ENCODE measurements at places on chromosomes 1 and 21.
A peak's percentile ranks its signal among the peaks of the same experiment; 100 is the strongest.

GRCh38 chr1:38561725-38562124, 297.8 kb downstream of the RRAGC start:
- no peak for DNase-seq

- no peak for DNase-seq
Measured at GRCh38 chr21:44944596-44944995, 4.8 kb downstream of the SLX9 start.

GRCh38 chr1:52579415-52579814, 22.8 kb upstream of the GPX7 start:
- no peak for DNase-seq

GRCh38 chr1:234004591-234004990, 100.1 kb downstream of the SLC35F3 start:
- DNase-seq: no peak

- DNase-seq: no peak
Measured at GRCh38 chr1:152646656-152647055, 16.5 kb upstream of the LCE2D start.

DNA sequence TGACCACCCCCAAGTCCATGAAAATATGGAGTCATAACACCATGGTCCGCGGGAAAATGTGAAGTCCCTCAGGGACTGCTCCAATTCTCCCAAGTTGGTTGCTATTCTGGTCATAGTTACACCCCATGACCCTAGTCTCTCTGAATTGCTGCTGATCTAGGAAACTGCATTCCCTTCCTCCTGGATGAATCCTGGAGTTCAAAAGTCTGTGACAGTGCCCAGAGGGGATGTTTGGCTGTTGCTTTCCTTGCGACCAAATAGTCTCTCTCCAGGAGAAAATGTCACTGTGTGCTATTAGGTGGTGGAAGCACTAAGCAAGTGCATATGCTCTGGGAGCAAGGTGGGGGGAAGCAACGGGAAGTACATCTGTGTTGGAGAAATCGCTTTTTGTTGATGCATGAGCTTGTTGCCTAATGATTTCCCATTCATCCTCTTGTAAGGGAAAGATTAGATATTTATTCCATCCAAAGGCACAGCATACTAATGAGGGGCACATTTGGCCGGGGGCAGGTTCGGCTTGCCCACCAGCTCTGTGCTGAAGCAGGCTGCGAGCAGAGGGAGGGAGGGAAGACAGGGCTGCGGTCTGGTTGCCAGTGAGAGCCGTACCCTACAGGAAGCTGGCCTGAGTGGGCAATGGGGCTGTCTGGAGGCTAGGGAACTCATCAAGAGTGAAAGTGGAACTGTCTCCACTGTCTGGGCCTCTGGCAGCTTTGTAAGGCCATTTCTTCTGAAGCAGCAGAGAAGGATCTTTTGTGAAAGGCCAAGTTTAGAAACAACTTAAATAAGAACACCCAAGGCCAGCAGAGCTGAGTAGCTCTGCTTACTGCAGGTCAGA, 27.2 kb downstream of the SYT6 start:
- no peak for DNase-seq

GRCh38 chr1:185929776-185930175, 195.6 kb downstream of the HMCN1 start:
- no peak for DNase-seq

- DNase-seq: no peak
Measured at GRCh38 chr1:199550199-199551065, 477.1 kb upstream of the NR5A2 start.

- DNase-seq: no peak
Measured at GRCh38 chr1:85584264-85584781, 3.8 kb downstream of the CCN1 start.

GRCh38 chr1:103265551-103265950, 157.2 kb upstream of the COL11A1 start:
- no peak for DNase-seq

GRCh38 chr21:35208810-35209517, 159.9 kb upstream of the RUNX1 start:
- DNase-seq: no peak

DNA sequence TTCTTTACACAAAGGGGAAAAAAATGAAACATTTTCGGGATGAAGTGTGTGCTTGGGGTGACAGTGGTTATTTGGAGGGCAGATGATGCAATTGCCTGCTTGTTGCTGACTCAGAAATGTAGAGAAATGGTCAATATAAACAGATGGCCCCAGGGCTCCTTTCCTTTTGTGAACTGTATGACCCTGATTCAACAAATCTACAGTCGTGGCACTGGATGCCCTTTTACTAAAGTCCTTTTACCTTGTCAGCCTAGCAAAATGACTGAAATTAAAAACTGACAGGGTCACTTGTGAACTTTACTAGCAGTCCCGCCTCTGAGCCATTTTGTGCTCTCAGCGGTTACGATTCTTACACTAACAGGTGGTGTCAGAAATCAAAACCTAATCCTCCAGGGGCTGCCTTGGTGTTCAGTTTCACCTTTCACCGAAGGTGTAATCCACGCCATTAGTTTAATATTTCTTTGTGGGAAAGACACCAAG, 49.8 kb downstream of the GREM2 start:
- no peak for DNase-seq

DNA sequence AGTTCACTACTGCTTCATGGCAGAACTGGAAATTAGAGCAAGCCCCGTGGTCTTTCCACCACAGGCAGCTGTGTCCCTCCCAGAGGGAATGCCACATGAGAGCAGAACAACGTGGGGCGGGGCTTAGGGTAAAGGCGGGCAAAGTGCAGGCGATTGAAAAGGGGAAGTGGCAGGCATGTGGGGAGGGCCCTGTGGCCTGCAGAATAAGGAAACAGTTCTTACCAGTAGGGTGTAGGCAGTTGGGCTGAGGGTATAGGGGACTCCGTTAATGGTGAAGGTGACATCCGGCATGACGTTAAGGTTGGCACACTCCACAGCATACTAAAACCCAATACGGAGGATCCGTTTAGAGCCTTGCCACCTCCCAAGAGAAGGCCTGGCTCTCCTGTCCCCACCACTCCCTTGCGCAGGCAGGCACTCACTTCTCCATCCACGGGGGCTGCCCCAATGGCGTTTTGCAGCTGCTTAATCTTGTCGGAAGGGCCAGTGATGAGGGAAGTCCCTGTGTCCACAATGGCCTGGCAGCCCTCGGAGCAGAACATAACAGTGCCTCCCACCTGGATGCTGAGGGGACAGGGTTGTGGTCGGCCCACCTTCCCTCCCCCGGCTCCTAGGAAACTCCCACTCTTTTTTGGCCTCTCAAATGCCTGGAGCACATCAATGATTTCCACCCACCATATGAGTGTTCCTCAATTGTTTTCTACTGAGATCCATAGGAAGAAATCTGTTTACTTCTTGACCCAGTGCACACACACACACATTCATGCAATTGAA, 9.1 kb upstream of the RAB7B start:
- DNase-seq: peak; percentile 49

DNA sequence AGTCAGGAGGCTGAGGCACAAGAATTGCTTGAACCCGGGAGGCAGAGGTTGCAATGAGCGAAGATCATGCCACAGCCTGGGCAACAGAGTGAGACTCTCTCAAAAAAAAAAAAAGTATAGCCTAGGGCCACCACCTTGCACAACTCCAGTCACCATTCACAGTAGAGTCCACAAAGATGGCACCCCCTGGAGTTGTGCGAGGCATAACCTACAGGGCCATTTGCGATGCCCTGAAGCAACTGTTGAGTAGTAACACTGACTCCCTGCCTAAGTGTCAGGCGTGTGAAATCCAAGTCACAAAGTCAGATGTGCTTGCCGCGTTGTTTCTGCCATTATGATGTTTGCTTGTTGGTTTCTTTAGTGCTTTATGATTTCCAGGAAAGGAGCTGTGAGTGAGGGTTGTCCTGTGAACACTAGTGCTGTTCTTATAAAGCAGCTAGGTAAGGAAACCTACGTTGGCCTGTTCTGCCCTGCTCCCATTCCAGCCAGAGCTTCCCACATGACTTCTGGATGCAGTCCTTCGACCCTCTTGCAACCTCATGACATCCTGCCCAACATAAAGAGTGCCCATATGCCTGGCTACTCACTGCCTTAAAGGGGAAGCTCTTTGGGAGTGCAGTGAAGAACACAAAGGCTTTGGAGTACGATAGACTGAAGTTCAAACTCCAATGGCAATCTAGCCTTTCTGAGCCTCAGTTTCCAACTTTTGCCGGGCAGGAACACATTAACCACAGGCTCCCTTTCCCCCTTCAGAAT, 29.8 kb downstream of the FHAD1 start:
- no peak for DNase-seq

DNA sequence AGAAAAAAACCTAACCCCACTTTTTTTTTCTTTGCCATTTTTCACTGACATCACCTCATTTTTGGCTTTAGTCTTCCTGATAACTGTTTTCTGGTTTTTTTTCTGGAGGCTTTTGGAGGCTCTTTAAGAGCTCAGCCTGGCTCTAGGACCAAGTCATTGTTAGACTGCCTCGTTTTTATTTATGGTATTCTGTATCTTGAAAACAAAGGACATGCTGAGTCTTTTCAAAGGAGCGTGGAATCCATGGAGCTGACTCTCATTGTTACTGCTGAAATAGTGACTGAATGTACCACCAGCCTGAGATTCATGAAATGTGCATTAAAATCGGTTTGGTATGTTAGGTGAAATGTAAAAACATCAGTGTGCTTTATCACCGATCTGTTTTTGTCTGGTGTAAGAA, 28.0 kb downstream of the RASAL2 start:
- no peak for DNase-seq

DNA sequence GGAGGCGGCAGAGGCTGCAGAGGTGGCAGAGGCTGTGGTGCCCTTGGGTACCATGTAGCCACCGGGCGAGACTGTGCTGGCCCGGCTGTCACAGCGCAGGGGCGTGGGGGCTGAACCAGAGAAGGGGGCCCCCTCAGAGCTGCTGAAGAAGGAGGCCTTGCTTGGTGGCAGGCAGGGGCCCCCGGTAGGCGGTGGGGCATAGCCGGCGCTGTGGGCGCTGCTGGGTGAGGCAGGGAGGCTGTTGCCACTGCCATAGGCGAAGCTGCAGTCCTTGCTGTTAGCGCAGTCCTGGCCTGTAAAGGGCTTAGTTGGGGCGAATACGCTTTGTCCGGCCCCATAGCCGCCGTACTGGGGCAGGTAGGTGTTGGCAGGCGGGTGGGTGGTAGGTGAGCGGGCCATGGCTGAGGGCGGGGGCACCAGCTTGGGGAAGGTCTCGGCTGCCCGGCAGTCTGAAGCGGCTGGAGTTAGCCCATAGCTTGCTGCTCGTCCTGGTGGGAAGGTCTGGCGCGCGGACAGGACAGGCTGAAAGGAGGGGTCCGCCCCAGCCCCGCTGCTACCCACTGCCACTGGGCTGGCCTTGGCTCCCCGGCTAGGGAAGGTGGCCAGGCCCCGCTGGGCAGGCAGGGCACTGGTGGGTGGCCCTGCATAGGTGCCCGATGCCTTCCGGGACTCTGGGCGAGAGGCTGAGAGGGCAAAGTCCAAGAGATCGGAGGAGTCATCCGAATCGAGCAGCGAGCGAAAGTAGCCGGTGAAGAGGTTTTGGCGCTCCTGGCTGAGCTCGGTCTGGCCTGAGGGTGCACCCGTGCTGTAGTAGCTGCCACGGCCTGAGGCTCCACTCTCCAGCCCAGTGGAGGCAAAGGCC, 54.9 kb downstream of the AHDC1 start:
- DNase-seq: no peak

GRCh38 chr1:94024104-94024792, 96.7 kb downstream of the ABCA4 start:
- no peak for DNase-seq

DNA sequence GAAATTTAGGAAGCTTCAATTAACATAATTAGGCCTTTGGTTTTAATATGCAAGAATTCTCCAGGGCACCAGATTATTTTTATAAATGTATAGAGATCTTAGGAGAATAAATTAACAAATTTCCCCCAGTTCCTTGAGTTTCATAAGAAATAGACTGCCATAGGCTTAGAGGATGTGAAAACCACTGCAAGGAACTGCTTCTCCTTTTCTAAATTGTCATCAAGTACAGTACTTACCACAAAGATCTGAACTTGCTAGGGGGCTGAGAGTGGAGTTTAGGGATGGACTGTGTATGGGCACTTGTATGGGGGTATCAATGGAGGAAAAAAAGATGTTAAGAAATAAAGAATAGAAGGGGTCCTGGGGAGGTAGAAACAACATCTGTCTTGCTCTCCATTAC, 31.1 kb downstream of the LHX8 start:
- no peak for DNase-seq

GRCh38 chr1:32900371-32900955, 726 bp downstream of the TMEM54 start:
- no peak for DNase-seq

GRCh38 chr21:46518983-46519583, 60.4 kb downstream of the DIP2A start:
- no peak for DNase-seq

DNA sequence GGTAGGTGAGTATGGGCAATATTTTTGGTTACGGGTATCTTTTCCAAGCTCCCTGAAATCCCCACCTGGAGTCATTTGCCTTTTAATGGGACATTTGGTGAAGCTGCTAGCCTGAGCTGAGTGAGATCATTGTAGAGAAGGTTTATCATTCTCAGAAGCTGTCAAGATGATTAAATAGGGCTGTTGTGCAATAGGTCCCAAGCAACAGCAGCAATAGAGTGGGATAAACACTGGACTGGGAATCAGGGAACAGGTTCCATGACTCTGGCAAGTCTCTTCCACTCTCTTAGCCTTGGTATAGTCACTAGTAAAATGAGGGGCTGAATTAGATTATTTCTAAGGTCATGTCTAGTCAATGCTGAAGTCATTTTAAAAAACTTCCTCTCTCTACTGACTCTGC, 30.3 kb upstream of the FAM78B start:
- no peak for DNase-seq

Measured in activated CD4-positive, alpha-beta memory T cell treated with anti-CD3 and anti-CD28 coated beads for 36 hours (primary cell).